Neural crest cell (in vitro differentiated cells): ENCODE measurements at places on chromosomes 7 and 10. TPM values are rescaled to one million over a fixed set of nuclear protein-coding genes. Genes with fewer than 3 reads are reported as not detected.

DNA sequence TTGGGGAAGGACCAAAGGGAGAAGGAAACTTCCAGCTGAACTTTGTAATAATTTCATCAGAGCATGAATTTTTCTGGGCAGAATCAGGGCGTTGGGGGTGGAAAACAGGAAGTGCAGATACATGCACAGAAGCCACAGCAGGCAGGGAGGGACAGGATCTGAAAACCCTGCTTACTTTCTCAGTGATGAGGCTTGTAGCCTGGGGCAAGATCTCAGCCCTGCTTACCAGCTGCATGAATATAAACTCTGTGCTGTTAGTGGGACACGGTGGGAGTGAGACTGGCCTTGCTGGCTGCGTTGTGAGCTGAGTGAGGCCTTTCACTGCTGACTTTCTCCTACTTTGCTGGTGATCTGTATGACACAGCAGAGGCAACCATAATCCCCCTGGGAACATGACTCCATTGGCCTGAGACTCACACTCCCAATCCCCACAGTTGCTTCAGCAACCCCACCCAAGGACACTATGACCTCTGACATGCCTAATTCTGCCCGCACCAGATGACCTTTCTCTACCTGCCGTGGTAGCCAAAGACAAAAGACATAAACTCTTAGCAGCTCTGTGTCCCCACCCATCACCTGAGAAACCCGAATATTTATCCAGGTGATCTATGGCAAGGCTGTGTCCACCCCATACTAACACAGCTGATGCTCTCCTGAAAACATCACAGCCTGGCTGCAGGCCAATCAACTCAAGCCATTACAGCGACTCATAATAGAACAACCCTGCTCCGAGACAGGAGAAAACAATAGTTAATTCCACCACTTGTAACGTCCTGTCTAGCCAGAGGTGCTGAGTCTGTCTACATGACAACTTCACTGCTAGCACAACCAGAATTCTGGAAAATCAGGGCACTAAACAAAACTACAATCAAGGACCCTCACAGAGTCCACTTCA, 190.7 kb upstream of the CHRM2 start:
- peak; percentile 40 for DNase-seq

DNA sequence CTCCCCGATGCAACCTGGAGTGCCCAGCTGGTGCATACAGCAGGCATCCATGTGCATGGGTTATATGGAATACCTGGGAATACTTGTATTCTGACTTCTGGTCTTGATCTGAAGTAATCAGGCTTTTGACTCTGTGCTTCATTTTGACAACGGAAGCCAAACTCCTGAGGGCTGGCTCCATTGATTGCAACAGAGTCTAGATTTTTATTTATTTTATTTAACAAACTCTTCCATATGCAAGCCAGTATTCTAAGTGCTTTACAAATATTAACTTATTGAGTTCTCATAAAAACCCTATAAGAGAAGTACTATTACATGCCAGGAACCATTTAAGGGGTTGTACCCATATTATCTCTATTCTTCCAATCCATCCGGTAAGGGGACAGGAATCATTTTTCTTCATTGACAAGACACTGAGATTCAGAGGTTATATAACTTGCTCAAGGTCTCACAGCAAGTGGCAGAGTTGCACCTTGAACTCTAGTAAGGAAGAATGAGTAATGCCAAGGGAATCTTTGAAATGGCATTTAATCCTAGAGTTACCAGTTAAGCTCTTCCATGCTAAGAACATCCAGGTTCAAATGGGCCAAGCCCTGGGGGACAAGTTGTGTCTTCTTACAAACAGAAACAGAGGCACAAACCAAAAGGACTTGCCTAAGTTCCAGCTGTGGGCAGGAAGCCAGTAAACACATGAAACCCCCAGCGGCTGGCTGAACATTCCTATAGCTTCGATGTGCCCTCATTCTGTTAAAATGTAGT, 241.0 kb downstream of the WDR11 start:
- no peak for DNase-seq

DNA sequence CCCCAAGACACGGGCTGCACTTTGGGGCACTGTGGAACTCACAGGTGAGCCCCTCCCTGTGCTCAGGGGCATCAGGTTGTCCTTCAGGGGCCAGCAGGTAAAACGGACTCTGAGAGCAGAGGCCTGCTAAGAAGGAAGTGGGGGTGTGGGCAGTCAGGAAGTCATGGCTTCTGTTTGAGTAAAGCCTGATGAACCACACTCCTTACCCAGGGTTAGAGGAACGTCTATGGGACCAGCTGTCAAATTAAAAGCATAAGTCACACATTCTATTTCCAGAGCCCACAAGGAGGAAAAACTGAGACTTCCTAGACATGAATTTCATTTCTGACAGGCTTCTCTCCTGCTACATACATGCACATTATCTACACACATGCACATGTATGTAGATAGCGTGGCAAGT, 616.4 kb downstream of the SDK1 start:
- DNase-seq: no peak

DNA sequence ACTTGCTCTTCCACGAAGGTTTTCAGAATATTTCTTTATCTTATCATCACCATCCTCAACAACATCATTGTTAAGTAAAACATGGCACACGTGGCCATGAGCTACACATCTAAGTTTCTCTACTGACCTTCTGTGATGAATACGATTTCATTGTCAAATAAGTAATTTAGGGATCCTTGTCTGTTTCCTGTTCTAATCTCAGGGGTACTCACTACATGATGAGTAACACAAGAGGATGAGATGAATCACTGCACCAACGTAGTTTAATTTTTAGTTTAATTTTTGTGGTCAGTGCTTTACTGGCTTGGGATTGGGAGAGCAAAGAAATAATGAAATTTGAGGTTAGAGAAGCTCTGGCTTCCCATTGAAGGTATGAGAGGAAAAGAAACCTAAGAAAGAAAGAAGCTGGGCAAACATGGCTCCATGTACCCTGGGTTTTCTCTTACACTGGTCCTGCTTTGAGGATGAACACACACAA, 461.9 kb upstream of the KLF6 start:
- DNase-seq: no peak

GRCh38 chr7:151896086-151896485, 19.2 kb upstream of the PRKAG2 start:
- DNase-seq: no peak

The SEMA3A gene
- total RNA-seq: 21.7 and 24.7 TPM in 2 replicates
